Hippocampal formation (tissue), 2 donors: ENCODE measurements at places on chromosomes 3 and 15.

GRCh38 chr3:4722103-4722502, 229.0 kb downstream of the ITPR1 start:
- DNase-seq: peak; percentile 67

- DNase-seq: no peak
Observed at GRCh38 chr3:165466856-165467255, 270.7 kb upstream of the SLITRK3 start.

DNA sequence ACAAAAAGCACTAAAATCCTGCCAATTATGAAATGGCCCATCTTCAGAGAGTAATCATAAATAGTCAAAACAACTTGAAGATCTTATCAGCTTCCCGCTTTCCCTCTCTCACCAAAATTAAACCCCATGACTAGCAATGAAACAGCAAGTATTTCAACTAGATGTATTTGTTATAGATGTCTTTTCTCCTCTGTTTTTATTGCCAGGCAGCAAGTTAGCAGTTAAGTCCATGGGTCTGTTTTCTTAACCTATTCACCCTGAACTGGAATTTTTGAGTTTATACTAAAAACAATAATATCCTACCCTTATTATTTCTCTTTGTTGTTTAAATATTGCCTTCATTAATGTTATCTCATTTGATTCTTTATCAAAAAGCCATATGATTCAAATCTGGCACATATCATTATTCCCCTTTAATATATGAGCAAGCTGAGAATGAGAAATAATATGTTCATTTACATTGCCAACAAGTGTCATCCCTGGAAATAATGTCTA, 23.3 kb downstream of the AQP9 start:
- no peak for DNase-seq

GRCh38 chr3:171266034-171266739, 194.0 kb downstream of the TNIK start:
- DNase-seq: no peak

GRCh38 chr15:48674876-48675275, 29.4 kb upstream of the FBN1 start:
- DNase-seq: no peak
